ENCODE measurements at places on chromosomes 6 and 20. TPM values are rescaled to one million over a fixed set of nuclear protein-coding genes. Genes with fewer than 3 reads are reported as not detected.
A peak's percentile ranks its signal among the peaks of the same experiment; 100 is the strongest.

CRYBG1 gene
- 23.7 TPM for total RNA-seq

ELOVL4 gene
- total RNA-seq, result 2.4 TPM

PSMB8 gene
- 350 TPM for total RNA-seq

FLOT1 gene
- total RNA-seq, result 244 TPM

CLIC5 gene
- total RNA-seq, result not detected

NEDD9 gene
- 79.4 TPM for total RNA-seq

PCK1 gene
- total RNA-seq, result not detected

C20orf141 gene
- total RNA-seq, result not detected

DSP gene
- 24.3 TPM for total RNA-seq

DNA sequence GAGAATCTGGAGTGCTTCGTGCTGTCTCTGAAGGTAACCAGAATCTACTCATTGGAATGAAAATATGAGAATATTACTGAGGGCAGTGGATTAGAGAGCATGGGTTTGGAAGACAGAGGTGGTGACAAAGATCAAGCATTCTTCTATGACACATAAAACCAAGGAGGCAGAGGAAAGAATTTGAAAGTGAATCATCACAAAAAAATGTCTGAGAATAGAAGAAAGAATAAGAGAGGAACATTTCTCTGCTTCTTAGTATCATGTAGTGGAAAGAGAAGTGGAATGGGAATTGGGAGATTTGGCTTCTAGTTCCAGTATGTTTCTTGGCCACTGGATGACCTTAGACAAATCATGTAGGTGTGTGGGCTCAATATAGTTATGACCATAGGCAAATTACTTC lies 474.0 kb downstream of the TFAP2B start:
- peak; percentile 89 for DNase-seq

DNA sequence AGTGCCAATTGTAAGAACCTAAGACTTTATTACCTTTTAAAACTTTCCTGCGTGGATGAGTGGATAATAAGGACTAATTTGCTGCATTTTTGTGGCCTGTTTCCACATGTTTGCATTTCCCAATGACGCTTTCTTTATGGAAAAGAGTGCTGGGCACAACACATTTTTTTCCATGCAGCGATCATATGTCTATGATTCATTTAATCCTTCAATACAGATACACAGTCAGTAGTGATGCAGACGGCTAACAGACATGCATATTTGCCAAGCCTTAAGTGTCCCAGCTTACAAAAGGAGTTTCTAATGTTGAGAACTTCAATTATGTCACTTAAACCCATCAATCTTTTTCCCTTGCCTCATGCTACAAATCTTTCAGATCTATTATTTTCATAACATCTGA lies 239.8 kb upstream of the PREP start:
- peak; percentile 30 for DNase-seq

- no peak for DNase-seq
Measured at GRCh38 chr6:138017166-138017757, 90.0 kb downstream of the PERP start.

GRCh38 chr6:108902382-108902792 lies 54.2 kb downstream of the ARMC2 start:
- peak; percentile 32 for DNase-seq

GRCh38 chr20:58870293-58871014 lies 17.9 kb downstream of the GNAS start:
- DNase-seq, result peak; percentile 72

GRCh38 chr6:7341989-7342742 lies 29.2 kb upstream of the SSR1 start:
- peak; percentile 58 for DNase-seq

- DNase-seq, result no peak
Measured at GRCh38 chr6:111586554-111586953, 19.1 kb downstream of the TRAF3IP2 start.

GRCh38 chr6:138037009-138037504 lies 70.2 kb downstream of the PERP start:
- peak; percentile 69 for DNase-seq

DNA sequence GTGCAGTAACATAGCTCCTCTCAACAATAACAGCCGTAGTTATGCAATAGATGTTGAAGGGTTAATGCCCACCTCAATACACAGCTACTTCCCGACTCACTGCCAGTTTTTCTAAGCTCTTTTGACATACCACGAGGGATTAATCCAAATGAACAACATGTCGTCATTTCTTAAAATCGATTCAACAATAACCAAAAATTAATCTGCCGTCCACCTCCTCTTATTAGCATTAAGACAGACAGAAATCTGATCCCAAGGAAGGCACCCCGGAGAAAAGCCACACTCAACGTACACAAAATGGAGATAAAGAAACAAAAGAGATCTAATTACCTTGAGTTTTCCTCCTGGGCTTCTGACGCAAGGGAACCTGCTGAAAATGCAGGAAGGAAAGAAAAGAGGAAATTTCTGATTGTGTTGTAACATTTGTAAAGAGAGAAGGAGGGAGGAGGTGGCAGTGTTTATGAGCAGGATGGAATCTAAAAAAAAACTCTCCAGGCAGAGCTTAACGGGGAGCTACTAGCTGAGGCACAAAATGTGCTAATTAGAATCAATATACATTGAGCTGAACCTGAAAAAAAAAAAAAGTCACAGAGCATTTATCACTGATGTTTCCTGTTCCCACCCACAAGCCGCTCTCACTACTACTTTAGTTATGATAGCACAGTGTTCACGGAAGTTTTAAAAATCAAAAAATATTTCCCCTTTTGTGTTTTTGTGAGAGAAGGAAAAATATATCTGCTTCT lies 109.3 kb downstream of the IPCEF1 start:
- DNase-seq, result no peak

DNA sequence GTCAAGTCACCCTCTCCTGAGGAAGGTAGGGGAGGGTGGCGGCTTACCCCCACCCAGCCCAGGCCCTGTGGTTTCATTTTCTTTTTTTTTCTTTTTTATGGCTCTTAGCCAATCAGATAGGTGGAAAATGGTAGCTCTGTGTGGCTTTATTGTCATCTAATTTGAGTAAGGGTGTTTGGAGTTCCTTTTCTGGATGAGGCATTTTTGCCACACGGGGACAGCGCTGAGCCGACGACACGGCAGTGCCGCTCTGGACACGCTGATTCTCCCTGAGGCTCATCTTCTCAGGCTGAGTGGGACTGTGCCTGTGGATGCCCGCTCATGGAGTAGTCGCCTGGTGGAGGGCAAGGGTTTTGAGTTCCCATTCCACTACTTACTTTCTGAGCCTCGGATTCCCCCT lies 37.6 kb upstream of the ANGPT4 start:
- peak; percentile 18 for DNase-seq

GRCh38 chr20:3092611-3093379 lies 8.3 kb upstream of the AVP start:
- no peak for DNase-seq

DNA sequence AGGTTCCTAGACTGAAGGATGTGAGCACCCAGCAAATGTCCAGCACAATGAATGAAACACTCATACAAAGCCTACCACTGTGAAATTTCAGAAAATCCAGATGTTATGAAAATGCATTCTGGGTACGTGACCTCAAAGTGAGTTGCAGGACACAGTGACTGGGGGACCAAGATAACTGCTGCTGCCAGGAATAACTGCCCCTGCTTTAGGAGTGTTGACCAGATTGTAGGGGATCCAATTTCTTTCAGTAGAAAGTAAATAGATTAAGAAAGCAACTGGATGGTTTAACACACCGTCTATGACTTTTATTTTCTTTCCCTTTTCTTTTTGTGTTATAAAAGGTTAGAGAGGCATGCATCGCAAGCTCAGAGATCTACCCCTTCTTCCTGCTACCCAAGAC lies 29.5 kb downstream of the MYLK4 start:
- DNase-seq, result no peak

GRCh38 chr6:35713006-35713767 lies 23.6 kb upstream of the ARMC12 start:
- DNase-seq, result no peak

GRCh38 chr6:152087096-152087495 lies 279.6 kb downstream of the ESR1 start:
- peak; percentile 83 for DNase-seq

- DNase-seq, result no peak
Measured at GRCh38 chr20:47156301-47157137, 200.0 kb downstream of the ZMYND8 start.

DNA sequence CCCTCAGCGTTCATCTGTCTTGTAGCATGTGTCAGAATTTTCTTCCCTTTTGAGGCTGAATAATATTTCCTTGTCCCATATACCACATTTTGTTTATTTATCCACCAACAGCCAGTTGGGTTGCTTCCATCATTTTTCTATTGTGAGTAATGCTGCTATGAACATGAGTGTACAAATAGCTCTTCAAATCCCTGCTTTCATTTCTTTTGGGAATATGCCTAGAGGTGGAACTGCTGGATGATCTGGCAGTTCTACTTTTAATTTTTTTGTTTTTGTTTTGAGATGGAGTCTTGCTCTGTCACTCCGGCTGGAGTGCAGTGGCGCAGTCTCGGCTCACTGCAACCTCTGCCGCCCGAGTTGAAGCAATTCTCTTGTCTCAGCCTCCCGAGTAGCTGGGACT lies 64.7 kb downstream of the SASH1 start:
- peak; percentile 98 for DNase-seq

DNA sequence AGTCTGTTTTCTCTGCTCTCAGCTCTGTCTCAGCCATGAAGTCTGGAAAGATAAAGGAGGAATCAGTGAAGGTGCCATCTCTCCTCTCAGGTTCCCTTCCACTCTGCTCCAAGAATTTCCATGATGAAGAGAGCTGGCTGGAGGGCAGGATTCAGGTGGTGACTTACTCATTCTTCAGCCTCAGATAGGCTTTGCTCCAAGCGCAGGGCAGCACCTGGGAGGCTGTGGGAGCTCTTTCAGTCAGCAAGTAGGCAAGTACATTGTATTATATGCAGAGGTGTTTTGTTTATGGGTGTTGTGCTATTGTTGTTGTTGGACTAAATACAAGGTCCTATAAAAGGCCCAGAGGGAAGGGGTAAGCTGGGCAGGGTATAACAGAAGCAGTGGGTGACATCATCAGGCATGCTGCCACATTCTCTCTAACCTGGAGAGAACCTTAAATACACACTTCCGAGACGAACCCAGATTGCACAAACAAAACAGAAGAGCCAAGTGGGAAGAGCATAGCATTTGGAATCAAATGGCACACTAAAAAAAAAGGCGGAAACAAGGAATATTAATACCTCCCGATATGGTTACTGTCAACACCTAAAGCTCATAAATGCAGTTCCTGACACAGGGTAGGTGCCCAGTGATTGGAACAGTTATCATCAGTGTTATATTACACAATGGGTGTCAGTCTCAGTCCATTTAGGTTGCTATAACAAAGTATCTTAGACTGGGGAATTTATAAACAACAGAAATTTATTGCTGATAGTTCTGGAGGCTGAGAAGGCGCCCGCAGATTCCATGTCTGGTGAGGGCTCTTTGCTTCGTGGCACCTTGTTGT lies 14.5 kb upstream of the PSMG4 start:
- no peak for DNase-seq

DNA sequence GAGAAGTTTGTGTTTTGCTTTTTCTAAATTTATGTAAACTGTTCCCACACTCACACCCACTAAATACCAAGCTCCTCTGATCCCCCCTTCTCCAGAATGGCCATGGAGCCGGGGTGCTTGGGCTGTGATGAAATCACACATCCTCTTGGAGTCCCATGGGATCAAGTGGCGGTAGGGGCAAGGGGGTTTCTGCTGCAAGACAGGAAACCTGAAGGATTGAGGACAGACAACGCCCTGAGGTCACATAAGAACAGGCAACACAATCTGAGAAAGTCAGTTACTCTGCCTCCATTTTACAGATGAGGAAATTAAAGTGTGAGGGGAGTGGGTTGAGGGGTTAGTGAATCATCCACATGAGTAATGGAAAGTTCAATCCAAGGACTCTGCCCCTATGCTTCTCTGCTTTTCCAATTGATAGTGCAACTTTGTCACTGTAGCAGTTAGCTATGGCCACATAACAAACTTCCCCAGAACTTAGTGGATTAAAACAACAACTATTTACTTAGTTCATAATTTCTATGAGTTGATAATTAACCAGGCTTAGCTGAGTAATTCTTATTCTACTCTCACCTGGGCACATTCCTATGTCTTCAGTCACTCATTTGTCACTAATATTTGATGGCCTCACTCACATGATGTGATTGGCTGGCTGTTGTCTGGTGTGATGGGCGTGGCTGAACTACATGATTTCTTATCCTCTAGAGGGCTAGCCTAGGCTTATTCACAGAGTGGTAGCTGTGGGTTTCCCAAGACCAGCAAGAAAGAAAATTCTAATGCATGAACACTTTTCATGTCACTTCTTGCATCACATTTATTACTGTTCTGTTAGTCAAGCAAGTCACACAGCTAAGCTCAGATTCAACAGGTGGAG lies 311.1 kb upstream of the RNF24 start:
- peak; percentile 15 for DNase-seq

- no peak for DNase-seq
Measured at GRCh38 chr6:99011151-99011550, 63.4 kb upstream of the FBXL4 start.

GRCh38 chr20:58546416-58546711 lies 31.2 kb upstream of the APCDD1L start:
- DNase-seq, result no peak

- DNase-seq, result no peak
Measured at GRCh38 chr6:12823847-12824246, 107.3 kb downstream of the PHACTR1 start.

DNA sequence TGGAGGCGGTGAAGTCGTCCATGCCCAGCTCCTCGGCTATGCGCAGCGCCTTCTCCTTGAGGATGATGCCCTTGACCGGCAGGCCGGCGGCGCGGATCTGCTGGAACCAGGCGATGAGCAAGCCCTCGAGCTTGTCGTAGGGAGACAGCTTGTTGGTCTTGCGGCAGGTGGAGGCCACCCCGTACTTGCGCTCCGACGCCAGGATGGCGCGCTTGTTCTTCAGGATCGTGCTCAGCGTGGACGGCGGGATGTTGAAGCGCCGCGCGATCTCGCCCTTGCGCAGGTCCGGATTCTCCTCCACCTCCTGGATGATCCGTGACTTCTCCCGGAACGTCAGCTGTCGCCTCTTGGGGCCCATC lies 435 bp downstream of the CENPB start:
- DNase-seq, result peak; percentile 74

DNA sequence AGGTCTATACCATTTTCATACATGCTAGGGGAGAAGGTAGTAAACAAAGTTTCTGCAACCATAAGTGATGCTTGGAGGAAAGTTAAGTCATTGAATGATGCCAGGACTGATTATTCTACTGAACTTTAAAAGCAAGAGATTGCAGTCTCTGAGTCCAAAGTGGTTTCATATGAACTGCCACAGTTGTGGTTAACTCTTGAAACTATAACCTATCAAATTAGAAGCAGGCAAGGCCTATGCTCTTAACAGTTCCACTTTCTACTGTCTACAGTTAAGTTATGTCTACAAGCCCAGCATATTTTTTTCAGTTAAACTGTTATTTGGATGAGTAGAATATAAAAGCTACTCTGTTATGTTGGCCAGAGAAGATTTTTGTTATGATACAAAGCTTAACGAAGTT lies 326.5 kb upstream of the RUNX2 start:
- DNase-seq, result no peak

DNA sequence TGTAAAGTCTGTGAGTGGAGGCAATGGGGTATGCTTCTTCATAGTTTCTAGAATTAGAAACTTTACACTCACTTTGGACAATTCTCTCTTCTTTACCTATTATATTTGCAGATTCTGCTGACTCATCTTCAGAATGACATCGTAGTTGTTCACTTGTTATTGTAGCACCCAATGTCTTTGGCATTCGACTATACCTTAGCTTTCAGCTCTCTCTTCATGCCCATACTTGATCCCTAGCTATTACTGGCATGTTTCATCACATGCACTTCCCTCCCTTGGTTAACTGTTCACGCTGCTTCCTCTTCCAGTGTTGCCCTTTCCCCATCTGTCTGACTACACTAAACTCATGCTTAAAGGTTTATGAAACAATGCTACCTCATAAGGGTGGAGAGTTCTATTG lies 298.1 kb upstream of the TCF21 start:
- DNase-seq, result peak; percentile 9

All from M059J (cell line).